ENCODE measurements at places on chromosomes 13 and 19.

- no peak for DNase-seq
These were observed 10.8 kb downstream of the CLN5 start for GRCh38 chr13:77002590-77003190.

- DNase-seq = no peak
These were observed 204.6 kb upstream of the TSC22D1 start for GRCh38 chr13:44780591-44781280.

GRCh38 chr19:28961772-28962500 is 251.0 kb downstream of the UQCRFS1 start:
- no peak for DNase-seq

- DNase-seq = no peak
These were observed 113.2 kb downstream of the TM9SF2 start for GRCh38 chr13:99614465-99614885.

- DNase-seq = no peak
These were observed 45.4 kb downstream of the TPT1 start for GRCh38 chr13:45295536-45295935.

DNA sequence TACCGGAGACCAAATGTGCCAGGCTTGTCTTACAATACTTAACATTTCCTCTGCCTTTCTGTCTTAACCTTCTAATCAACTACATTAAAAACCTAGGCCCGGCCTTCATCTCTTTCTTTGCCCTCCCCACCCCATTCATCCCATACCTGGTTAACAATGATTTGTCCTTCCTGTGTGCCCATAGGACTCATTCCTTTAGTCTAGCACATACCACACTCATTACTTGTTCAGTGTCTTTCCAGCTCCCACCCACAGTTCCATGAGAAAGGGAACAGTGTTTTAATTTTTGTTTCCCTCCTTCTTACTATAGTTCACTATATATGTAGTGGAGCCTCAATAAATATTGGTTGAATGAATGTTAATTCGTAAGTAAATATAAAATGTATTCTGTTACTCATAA is 2.4 kb downstream of the CLN5 start:
- no peak for DNase-seq

GRCh38 chr13:109159650-109160309 is 530.4 kb downstream of the MYO16 start:
- no peak for DNase-seq

DNA sequence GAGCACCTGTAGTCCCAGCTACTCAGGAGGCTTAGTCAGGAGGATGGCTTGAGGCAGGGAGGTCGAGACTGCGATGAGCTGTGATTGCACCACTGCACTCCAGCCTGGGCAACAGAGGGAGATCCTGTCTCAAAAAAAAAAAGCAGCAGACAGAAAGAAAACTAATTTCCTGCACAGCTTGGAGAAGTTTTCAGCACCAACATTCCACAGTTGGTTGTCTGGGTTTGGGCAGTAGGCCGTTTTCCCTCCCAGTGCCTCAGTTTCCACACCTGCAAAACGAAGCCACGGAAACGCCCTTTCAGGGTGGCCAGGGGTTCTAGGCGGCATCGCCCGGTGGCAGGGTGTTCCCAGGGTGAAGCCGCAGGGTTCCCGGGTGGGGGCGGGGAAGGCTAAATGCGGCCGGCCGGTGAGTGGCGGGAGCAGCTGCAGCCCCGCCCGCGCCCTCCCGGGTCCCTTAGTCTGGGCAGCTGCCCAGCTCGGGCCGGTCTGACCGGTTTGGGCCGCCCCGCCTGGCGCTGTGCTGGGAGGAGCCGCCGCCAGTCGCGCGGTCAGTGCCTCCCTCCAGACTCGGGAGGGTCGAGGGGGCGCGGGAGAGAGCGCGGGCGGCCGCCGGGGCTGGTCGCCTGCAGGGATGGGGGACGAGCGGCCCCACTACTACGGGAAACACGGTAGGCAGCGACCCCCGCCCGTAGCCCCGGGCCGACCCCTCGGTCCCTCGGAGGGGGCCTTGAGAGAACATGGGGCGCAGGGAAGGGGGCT is at the start of gene SLC44A2:
TSS of gene SLC44A2 (plus strand) at position 551 of the 759 bp plus-strand sequence. CDS start at position 632, 81 bp downstream.
- DNase-seq = peak; percentile 86

GRCh38 chr13:101307181-101307701 is 109.1 kb downstream of the NALCN start:
- DNase-seq = no peak

- DNase-seq = no peak
These were observed 15.6 kb downstream of the PABPC3 start for GRCh38 chr13:25111585-25111956.

All from hypothalamus (tissue), 51 donors.